ENCODE measurements at places on chromosomes 4 and X. TPM values are rescaled to one million over a fixed set of nuclear protein-coding genes. Genes with fewer than 3 reads are reported as not detected.

- no peak overlapping the region for H3K4me3 ChIP-seq
- peaks cover 2% of the 10 kb centered on the region for H3K36me3 ChIP-seq
- no peaks in the 10 kb centered on the region for H3K27me3 ChIP-seq
- no peak overlapping the region for H3K27ac ChIP-seq
Observed at GRCh38 chrX:66035667-66036066, 4.2 kb downstream of the VSIG4 start.

- no peaks in the 10 kb centered on the region for H3K27me3 ChIP-seq
- H3K4me1 ChIP-seq: peaks cover 21% of the 10 kb centered on the region
- no peak for DNase-seq
- no peaks in the 10 kb centered on the region for H3K36me3 ChIP-seq
- H3K27ac ChIP-seq: no peak within 1 kb of the TSS
Observed at GRCh38 chrX:37779857-37780256, at the start of gene CYBB. CYBB (plus strand) TSS chrX:37780059; CDS start chrX:37780078, 19 bp downstream.

GRCh38 chr4:74297539-74297938 lies 10.7 kb upstream of the EPGN start:
- no peak overlapping the region for H3K27ac ChIP-seq
- H3K4me1 ChIP-seq: no peaks in the 10 kb centered on the region
- DNase-seq: no peak

DNA sequence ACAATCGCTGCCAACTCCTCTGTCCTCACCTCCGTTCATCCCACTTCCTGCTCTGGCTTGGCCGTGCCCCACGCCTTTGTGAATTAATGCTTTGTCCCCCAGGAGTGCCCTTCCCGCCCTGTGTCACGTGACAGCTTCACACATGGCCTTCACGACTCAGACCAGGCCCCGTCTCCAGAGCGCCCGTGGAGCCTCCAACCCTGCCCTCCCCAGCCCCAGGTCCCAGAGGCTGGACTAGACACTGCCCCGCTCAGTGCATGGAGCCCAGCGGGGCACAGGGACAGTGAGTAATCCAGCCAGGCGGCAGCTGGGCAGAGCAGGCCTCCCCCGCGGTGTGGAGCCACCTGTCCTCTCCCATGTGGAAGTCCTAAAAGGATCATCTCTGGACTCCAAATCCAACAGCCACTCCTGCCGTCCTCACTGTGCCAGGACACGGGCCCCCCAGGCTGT lies 7.4 kb downstream of the ADRA2C start:
- peaks cover 2% of the 10 kb centered on the region for H3K27me3 ChIP-seq
- H3K36me3 ChIP-seq: no peaks in the 10 kb centered on the region
- no peak for DNase-seq
- H3K4me3 ChIP-seq: no peak overlapping the region

- peaks cover 17% of the 10 kb centered on the region for H3K4me1 ChIP-seq
- peaks cover 4% of the 10 kb centered on the region for H3K36me3 ChIP-seq
- H3K27me3 ChIP-seq: no peaks in the 10 kb centered on the region
- no peak for DNase-seq
Observed at GRCh38 chrX:55716937-55717336, 612 bp upstream of the RRAGB start.

CYBB gene
- total RNA-seq: not detected

All from activated CD8-positive, alpha-beta memory T cell treated with anti-CD3 and anti-CD28 coated beads, Interleukin-2, amount 10 ng/mL, durations not matched to agents 7 days and 5 days (primary cell).